ENCODE measurements at places on chromosomes 2 and 18. TPM values are rescaled to one million over a fixed set of nuclear protein-coding genes. Genes with fewer than 3 reads are reported as not detected.

ZNF142 gene
- total RNA-seq: 4.8 TPM

PPP3R1 gene
- 20.6 TPM for total RNA-seq

ATP6V1C2 gene
- under 0.01 TPM for total RNA-seq

GAREM1 gene
- 3.9 TPM for total RNA-seq

GALR1 gene
- not detected for total RNA-seq

FOXD4L1 gene
- 0.19 TPM for total RNA-seq

AOX1 gene
- total RNA-seq: 96.4 TPM

NEU2 gene
- total RNA-seq: not detected

TUBA3E gene
- not detected for total RNA-seq

SPEG gene
- total RNA-seq: 7.9 TPM

CROCC2 gene
- not detected for total RNA-seq

IL36G gene
- not detected for total RNA-seq

RAMP1 gene
- total RNA-seq: 3.1 TPM

DPP10 gene
- not detected for total RNA-seq

FHOD3 gene
- 9.9 TPM for total RNA-seq

MZT2B gene
- total RNA-seq: 186 TPM

CD8B gene
- total RNA-seq: not detected

G6PC2 gene
- total RNA-seq: not detected

KYNU gene
- total RNA-seq: 2.8 TPM

MC4R gene
- total RNA-seq: under 0.01 TPM

Data from regular cardiac myocyte (primary cell).